Liver (tissue), 10 donors: ENCODE measurements at places on chromosomes 3 and 15. TPM values are rescaled to one million over a fixed set of nuclear protein-coding genes. Genes with fewer than 3 reads are reported as not detected.

The RABL3 gene
- 14.1 TPM for total RNA-seq

The FSIP1 gene
- total RNA-seq = 0.09 TPM

The SAXO2 gene
- 1.4 TPM for total RNA-seq

The BNC1 gene
- 0.17 TPM for total RNA-seq

The DCBLD2 gene
- total RNA-seq = 12.7 TPM

The CD96 gene
- total RNA-seq = 1.3 TPM

The TRANK1 gene
- total RNA-seq = 40.0 TPM

The SNTN gene
- total RNA-seq = not detected

The SSUH2 gene
- 2.1 TPM for total RNA-seq

GRCh38 chr3:100155128-100155527 lies 40.8 kb upstream of the FILIP1L start:
- DNase-seq = no peak

DNA sequence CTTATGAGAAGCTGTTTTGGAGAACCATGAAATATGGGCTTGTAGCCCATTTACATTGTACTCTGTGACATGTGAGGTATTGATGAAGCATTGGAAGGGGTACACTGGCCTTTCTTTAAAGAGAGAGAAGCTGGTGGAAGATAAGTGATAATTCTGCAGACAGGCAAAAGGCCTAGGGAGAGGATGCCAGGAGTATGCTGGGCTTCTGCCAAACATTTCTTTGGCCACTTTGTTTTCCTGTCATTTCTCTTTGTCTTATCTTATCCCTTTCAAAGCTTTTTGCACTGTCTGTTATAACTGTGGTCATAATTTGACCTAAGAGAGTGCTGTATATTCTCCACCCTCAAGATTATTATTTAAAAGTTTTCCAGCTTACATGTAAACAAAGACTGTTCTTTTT lies 109.6 kb upstream of the SEMA6D start:
- DNase-seq = no peak

GRCh38 chr3:132404276-132404675 lies 13.0 kb upstream of the DNAJC13 start:
- no peak for DNase-seq

GRCh38 chr3:36446276-36446675 lies 66.0 kb downstream of the STAC start:
- no peak for DNase-seq

DNA sequence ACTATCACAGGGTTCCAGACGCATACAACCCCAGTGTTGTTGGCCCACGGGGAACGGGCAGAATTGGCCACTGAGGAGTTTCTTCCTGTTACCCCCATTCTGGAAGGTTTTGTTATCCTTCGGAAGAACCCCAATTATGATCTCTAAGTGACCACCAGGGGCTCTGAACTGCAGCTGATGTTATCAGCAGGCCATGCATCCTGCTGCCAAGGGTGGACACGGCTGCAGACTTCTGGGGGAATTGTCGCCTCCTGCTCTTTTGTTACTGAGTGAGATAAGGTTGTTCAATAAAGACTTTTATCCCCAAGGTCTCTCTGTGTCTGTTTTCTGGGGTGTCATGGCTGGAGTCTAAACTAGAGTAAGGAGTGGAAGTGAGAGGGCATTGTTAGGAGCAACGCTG lies 5.7 kb upstream of the EIF4G1 start:
- no peak for DNase-seq

- DNase-seq = no peak
Observed at GRCh38 chr3:41338276-41338675, 139.0 kb downstream of the CTNNB1 start.

GRCh38 chr3:27326629-27327545 lies 42.3 kb downstream of the NEK10 start:
- DNase-seq = no peak

DNA sequence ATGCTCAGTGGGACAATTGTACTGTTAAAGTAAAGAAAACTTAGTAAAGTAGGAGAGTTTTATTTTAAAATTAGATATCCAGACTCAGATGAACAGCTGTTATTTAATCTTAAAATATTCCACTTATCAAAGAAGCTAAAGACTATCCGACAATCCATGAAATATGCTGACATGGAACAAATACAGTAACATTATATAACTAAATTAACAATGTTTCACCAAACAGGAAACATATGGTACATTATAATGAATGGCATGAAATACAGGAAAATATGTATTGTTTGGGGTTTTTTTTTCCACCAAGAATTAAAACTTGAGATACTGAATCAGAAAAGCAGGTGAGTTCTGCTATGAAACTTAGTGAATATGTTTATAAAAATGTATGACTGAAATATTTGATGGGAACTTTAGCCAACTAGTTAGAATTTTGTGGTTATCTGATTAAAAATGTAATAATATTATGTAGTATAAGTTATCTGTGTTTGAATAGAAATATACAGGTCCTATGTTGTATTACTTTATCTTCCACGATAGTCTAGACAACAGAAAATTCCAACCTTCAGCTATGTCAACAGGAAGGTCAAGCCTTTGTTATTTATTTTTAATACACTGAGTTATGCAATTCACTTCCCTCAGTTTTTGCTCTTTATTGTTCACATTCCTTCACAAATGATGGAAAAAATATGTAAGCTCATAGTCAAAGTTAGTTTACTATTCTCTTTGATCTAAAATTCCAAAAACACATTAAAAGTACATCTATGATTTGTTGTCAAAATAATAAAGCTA lies 72.7 kb downstream of the UACA start:
- DNase-seq = no peak

DNA sequence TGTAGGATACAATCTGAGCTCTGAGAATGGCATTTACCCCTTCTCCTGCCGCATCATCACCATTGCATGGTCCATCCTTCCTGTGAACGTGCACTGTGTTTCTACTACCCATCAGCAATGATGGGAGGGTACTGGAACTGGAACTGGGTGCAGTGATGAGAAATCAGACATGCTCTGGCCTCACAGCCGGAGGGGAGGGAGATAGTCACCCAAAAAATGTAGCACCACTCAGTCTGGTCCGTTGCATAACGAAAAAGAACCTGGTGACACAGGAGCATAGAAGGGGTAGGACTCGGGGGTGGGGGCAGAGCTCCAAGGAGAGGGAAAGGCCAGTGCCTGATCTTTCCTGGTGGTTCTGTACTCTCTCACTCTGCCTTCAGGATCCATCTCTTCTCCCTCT lies 205.0 kb downstream of the RPLP1 start:
- no peak for DNase-seq

DNA sequence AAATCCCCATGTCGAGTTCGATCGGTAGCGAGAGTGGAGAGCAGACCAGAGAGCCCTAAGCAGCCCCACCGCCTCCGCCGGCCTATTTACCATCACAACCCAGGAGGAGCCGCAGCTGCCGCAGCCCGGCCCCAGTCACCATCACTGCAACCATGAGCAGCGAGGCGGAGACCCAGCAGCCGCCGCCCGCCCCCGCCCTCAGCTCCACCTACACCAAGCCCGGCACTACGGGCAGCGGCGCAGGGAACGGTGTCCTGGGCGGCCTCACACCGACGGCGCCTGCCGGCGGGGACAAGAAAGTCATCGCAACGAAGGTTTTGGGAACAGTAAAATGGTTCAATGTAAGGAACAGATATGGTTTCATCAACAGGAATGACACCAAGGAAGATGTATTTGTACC lies 89.5 kb upstream of the TPM1 start:
- DNase-seq = no peak

- DNase-seq = no peak
Observed at GRCh38 chr15:36106640-36107335, 472.6 kb upstream of the CDIN1 start.

GRCh38 chr3:167843481-167843880 lies 108.0 kb downstream of the SERPINI1 start:
- no peak for DNase-seq

DNA sequence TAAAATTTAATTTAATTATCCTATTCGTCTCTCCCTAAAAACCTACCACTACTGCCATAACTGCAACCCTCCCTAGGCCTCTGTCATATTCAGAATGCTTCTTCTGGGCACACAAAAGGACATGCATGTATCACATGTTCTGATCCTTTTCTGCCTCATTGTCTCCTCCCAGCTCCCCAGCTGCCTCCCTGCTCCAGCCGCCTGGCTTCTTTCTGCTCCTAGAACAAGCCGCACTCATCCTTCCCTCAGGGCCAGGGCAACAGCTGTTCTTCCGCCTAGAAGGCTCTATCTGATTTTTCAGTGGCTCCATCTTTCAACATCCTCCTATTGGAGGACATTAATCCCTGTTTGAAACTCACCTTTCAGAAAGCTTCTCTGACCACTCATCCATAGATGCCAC lies 38.6 kb downstream of the TMED3 start:
- no peak for DNase-seq

DNA sequence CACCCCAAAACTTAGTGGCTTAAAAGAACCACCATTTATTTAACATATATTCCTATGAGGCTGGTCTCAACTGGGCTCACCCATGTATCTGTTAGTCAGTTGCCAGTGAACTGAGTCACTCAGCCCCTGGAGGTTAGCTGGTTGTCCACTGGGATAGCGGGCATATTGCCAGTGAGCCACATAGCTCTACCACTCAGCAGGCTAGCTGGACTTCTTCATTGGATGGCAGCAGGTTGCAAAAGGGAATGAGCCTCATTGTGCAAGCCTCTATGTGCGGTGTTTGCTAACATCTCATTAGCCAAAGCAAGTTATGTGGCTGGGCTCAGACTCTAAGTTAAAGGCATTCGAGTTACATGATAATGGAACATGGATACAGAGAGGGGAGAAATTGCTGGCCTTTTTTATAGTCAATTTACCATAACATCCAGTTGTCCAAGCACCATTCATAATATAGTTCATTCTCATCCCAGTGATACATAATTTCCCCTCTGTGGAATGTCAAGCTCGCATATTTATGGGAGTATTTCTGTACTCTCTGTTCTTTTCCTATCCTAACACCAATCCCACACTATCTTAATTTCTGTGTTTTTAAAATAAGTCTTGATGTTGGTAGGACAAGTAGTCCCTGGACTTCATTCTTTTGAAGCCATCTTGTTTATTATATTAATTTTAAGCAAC lies 8.7 kb downstream of the BTD start:
- DNase-seq = no peak

DNA sequence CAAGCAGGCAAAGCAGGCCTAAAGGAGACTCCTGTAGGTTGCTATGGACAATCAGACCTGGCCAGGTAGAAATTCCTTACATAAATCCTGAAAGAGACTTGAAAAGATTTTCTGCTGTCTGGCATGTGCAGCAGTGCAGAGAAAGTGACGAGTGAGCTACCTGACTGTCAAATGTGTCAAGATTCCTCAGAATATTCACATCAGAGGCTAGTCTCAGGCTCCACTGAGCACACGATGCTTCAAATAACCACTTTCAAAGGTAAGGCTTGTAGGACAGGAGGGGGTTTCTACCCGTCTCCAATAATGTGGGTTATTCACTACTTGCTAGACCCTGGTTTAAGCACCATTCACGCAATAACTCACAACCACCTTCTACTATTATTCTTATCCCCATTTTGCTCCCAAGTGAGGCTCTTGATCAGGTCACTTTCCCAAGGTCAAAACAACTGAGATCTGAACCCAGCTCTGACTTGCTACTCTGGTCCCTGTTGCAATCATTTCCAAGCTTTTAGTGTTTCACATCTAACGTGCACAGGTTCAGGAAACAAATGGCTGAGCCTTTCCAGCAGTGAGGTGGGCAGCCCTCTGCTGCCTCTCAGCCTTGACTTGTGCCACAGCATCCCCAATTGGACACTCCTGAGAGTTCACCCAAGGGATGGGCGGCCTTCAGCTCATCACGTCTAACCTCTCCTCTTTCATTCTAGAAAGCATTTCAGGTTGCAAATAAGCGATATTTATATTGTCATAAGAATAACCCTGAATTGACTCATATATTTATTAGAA lies 329.9 kb upstream of the WNT5A start:
- no peak for DNase-seq

DNA sequence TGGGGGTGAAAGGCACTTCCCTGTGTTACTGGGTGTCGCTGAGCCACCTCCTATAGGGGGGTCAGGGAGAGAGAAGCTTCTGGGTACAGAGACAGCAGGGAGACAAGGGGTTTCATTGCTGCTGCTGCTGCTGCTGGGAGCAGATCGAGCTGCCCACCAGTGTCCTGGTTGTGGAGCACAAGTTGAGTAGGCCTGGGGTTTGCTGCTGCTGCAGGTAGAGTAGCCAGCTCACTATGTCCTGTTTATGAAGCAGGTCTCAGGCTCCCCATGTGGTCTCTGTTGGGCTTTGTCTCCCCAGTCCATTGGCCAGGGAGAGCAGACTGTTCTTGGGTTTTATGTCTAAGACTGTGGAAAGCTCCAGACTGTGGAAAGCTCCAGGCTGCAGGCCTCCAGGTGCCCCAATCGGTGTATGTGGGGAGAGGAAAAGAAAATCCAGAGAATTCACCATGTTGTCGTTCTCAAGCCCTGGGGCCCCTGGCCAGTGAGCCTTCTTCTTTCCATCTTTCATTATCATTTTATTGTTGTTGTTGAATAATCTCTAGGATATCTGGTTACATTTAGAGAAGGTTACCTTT lies 157.8 kb downstream of the ADAMTS17 start:
- no peak for DNase-seq

GRCh38 chr3:39114456-39114855 lies 7.0 kb downstream of the TTC21A start:
- DNase-seq = no peak

GRCh38 chr3:125189378-125190165 lies 23.0 kb downstream of the SLC12A8 start:
- DNase-seq = no peak

DNA sequence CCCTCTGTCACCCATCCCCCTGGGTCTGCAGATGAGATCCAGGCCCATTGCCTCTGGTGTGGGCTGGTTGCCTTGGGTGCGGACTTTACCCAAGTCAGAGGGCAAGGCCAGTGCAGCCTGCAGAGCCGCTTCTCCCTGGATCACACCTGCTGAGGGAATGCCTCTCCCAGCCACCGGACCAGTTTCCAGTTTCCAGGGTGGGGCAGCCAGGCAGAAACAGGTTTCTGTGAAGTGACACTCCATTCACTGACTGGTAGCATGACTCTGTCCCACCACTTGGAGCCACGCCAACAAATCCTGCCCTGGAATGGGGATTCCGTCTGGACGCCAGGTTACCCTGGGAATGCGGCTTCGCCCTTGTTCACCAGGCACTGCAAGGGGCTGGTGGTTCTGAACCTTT lies 30.0 kb downstream of the PAQR5 start:
- no peak for DNase-seq

- DNase-seq = no peak
Observed at GRCh38 chr3:111667621-111668239, 72.6 kb upstream of the ZBED2 start.

- no peak for DNase-seq
Observed at GRCh38 chr3:19967208-19967607, 20.3 kb downstream of the RAB5A start.
